CD4-positive, alpha-beta T cell treated with Interleukin-10 for 1 hour (primary cell): ENCODE measurements at places on chromosomes 3 and 15.

- DNase-seq, result no peak
Observed at GRCh38 chr15:27993996-27994780, 104.9 kb downstream of the OCA2 start.

DNA sequence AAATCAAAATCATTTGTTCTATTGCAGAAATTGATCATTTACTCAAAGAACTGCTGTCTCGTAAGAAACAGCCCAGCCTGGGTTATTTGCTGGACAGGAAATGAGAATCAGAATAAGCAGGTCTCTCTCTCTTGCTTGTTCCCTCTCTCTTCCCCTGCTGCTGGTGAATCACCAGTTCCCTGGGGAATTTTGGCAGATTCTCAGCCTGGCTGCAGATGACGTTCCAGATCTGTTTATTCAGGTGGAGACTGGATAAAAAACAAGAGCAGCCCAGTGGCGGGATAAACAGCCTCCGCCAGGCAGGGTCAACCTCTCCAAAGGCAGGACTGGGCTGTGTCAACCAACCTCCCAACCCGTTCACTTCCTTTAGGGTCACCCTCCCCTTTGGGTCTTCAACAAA, 72.1 kb downstream of the LRIG1 start:
- DNase-seq, result no peak

- no peak for DNase-seq
Observed at GRCh38 chr3:122318620-122319019, 6.4 kb upstream of the CSTA start.

- no peak for DNase-seq
Observed at GRCh38 chr3:152823781-152824180, 11.2 kb upstream of the P2RY1 start.

GRCh38 chr15:57559875-57560274, 31.8 kb upstream of the MYZAP start:
- DNase-seq, result peak; percentile 62
